Activated CD4-positive, alpha-beta T cell treated with anti-CD3 and anti-CD28 coated beads, Interleukin-2, amount 50 U/mL, for 48 hours (primary cell): ENCODE measurements at places on chromosomes 4 and X.

DNA sequence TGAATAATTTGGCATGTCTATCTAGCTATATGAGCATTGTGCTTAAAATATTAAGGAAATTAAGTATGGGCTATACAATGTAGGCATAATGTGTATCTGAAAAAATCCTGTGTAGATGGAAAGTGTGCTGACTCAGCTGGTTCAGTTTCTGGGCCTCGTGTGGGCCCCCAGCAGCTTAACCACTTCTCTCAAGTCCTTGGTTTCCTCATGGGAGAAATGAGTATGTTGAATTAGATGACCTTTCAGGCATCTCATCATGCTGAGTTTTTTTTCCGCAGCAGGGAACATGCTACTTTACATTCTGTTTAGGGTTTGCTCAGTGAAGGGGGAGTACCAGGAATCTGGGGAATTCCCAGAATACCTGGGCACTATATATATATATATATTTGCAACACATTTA lies 30.5 kb downstream of the RHOH start:
- peak; percentile 61 for DNase-seq

DNA sequence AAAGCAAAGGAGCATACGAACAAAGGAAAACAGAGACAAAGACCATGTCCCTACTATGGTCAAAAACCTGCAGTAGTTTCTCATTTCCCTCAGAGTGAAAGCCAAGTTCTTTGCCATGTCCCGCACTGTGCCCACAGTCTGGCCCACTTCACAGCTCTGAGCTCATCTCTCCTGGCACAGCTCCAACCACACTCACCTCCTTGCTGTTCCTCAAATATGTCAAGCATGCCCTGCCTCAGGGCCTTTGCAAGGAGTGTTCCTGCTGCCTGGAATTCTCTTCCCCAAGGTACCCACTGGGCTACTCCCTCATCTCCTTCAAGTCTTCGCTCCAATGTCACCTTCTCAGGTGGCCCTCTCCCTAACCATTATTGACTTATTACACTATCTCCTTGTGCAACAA lies 72.1 kb downstream of the COX18 start:
- no peak for DNase-seq

- no peak for DNase-seq
Measured at GRCh38 chr4:132592340-132592739, 556.8 kb upstream of the PCDH10 start.

DNA sequence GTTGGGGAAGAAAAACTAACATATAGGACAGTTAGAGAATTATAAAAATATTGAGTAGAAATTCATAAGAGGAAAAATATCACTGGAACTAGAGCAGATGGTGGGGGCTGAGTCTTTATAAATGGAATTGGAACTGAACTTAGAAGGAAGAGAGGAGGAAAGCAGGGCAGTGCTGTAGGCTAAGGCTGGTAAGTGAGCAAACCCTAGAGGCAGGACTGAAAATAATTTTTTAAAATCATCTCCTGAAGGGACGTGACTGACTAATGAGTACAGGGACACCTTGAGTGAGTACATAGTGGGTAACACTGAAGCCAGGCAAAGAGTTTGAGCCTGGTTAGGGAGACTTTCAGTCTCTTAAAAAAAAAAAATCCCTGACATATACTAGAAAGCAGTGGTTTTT lies 63.3 kb downstream of the GALNT7 start:
- no peak for DNase-seq

DNA sequence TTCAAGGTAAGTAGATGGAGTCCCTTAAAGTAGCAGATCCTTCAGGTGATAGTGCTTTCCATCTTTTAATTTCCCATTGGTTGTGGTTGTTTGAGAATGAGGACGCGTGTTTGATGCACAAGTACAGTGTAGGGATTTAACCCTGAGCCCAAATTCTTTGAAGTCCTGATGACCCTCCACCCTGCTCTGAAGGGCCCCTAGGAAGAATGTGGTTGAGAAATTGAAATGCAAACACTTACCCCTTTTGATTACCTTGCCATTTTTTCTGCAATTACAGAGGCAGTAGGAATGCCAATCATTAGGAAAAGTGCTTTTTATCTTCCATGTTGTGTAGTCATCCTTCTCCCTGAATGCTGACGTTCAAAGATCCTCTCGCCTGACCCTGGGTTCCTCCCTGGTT lies 112.4 kb downstream of the ZNF518B start:
- no peak for DNase-seq

DNA sequence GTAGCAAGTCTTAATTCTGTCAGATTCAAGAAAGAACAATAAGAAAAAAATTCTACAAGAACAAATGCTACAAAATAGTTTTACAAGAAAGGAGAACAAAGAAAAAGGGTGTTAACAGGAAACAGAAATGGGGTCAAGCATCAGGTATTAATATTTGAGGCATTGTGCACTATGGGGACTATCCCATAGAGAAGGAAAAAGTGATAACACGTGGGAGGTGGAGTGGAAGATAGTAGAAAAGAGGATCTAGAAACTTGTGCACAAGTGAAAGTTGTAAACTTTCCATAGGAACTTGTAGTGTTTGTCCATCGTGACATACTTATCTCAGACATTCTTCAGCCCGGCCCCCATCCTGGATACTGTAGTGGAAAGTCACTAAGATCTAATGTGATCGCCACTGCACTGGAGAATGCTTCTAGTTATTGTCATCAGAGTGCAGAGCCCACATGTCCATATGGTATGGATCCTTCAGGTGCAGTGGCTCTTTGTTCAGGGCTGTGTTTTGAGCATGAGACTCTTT lies 15.4 kb upstream of the NFXL1 start:
- no peak for DNase-seq

DNA sequence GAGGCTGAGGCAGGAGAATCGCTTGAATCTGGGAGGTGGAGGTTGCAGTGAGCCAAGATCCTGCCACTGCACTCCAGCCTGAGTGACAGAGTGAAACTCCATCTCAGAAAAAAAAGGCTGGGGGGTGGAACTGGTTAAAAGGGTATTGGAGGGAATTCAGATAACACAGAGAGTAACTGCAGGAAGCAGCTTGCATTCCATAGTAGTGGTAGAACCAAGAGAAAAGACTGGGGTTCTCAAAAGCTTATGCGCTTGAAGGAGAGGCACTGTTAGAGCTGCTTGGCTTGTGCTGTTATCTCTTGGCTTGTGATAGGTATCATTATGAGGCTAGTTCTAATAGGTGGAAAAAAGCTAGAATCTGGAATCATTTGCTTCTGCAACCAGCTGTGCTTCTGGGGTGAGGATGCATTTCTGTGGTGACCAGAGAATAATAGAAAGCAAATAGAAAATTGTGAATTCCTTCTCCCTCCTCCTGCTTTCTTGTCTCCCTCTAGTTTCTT lies 91.2 kb upstream of the ELOVL6 start:
- DNase-seq: no peak

DNA sequence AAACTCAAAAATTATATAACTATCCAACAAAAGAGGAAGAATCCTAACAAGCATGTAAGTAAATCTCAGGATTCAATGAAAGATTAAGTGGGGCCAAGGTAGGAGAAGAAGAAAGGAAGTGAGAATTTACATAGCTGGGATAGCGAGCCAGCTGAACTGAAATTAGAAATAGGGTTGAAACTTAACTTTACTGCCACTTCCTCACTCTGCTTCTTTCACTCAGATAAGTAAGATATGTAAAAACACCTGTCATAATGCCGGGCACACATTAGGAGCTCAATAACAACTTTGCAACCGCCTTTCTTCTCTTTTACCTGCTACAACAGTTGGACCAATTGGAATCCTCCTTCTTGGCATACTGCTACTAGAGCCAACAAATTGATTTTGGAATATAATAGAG lies 129.4 kb downstream of the CNKSR2 start:
- no peak for DNase-seq

GRCh38 chrX:28889591-28890090 lies 302.4 kb downstream of the IL1RAPL1 start:
- DNase-seq: no peak

GRCh38 chr4:73648478-73648877 lies 28.2 kb upstream of the RASSF6 start:
- no peak for DNase-seq

GRCh38 chr4:161457311-161457710 lies 706.5 kb downstream of the FSTL5 start:
- DNase-seq: no peak

- no peak for DNase-seq
Measured at GRCh38 chr4:156223985-156224384, 270.3 kb upstream of the CTSO start.

GRCh38 chr4:4456816-4457578 lies 70.1 kb downstream of the NSG1 start:
- DNase-seq: no peak

GRCh38 chrX:107682256-107682655 lies 53.9 kb downstream of the PRPS1 start:
- DNase-seq: no peak

DNA sequence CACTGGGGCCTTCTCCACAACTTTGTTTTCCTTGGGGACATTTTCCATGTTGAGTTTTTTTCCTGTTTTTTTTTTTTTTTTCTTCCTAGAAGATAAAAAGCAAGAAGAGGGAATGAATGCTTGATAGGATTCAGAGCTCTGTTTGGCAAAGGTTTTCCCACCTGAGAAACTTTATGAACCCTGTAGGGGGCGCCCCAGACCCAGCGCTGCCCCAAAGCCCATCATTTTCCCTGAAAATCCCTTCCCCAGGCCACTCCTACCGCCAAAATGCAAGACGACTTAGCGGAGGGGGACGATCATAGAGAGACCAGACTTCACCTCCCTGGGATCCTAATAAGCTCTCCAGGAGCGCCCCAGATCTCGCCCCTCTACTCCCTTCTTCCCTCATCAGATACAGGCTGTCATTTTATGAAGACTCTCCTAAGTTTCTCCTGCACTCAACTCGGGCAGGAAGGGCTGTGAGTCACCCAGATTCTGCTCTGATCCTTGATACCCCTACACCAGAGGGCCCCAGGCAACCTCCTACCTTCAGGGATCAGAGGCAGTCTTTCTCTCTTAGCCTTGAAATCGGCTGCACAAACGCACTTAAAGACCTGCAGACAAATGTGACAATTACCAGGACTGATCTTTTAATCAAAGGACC lies 1.4 kb downstream of the BEX5 start:
- peak; percentile 2 for DNase-seq

- no peak for DNase-seq
Measured at GRCh38 chrX:136215559-136215958, 35.6 kb downstream of the MAP7D3 start.

GRCh38 chr4:182554736-182555135 lies 311.5 kb downstream of the TENM3 start:
- DNase-seq: no peak

GRCh38 chr4:21203416-21203815 lies 503.2 kb downstream of the PACRGL start:
- no peak for DNase-seq

DNA sequence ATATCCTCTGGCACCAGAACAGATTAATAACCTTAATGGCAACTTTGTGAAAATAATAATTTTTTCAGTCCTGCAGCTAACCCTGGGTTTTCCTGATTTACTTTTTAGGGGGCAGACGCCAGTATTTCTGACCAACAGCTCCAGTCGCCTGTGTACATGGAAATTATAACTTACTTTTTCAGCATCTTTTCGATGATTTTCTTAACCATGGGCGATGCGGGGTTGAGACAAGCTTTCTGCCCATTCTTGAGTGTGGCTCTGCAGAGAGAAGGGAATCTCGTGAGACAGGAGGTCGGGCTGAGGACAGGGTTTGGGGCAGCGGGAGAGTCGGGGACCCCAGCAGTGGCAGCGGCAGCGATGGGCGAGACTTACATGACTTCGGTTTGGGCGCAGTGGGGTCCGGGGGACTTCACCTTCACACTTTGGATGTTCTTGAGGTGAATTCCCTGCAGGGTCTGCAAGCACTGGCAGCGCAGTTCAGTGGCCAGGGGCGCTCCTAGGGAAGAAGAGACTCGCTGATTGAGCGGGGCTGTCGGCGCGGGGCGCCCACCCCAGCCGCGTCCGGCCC lies 484 bp downstream of the CXCL2 start:
- peak; percentile 0 for DNase-seq

- no peak for DNase-seq
Measured at GRCh38 chr4:65592089-65592488, 78.2 kb downstream of the EPHA5 start.

- DNase-seq: no peak
Measured at GRCh38 chr4:14478504-14478903, 523.8 kb upstream of the CPEB2 start.

DNA sequence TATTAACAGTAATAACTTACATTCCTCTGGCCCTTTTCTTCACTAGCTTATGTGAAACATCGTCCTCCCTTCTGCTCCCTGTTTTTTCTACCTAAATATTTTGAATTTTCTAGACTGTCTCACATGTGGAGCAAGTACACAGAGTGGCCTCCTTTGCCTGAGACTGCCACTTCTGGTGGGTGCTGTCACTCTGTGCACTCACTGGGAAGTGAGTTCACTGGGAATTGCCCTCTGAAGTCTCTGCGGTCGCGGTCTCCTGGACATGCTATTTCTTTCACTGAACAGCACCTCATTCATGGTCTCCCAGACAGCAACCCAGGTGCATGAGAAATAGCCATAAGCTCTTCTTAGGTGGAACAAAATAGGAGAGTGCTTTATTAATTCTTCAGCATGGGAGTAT lies 1179.7 kb upstream of the ADGRL3 start:
- DNase-seq: no peak

GRCh38 chrX:115958687-115959359 lies 211.7 kb upstream of the AGTR2 start:
- no peak for DNase-seq

DNA sequence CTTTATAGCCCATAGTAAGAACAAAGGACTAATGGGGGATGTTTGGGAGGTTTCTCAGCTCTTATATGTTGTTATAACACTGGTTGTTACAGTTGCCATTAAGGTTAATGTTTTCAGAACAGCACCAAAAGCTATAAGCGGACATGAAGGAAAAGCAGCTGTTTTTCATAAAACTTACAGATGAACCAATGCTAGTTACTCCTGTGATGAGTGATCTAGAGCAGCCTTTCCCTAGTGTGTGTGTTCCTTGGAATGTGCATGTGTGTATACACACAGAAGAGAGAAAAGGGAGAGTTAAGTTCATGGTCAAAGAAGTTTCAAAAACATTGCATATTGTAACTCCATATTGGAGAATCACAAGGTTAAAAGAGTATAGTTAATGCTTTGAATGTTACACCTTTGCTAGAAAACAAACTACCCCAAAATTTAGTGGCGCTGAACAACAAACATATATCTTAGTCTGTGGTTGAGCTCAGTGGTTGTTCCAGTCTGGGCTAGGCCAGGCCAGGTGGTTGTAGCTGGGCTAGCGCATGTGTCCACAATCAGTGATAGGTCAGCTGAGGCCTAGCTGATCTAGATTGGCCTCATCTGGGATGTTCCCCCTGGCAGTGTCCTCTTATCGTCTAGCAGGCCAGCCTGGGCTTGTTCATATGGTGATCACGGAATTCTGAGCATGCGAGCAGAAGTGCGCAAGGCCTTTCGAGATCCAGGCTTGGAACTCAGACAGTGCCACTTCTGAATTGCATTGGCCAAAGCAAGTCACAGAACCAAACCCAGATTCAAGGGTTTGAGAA lies 151.0 kb downstream of the NHS start:
- no peak for DNase-seq

DNA sequence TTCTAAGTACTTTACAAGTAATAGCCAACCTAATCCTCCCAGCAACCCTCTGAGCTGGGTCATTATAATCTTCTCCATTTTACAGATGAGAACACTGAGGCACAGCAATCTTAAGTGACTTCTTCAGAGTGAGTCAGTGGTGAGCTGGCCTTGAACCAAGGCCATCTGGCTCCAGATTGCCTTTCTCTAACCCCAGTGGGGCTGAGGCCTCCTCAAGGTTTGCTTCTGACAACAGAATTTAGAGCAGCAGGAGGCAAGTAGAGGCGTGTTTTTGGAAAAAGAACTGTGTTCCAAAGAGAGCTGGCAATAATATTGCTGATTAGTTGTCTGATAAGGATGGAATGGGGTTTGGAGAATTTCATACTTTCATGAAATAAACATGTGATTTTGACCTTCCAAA lies 41.2 kb downstream of the PIR start:
- DNase-seq: no peak

GRCh38 chr4:61293707-61294400 lies 93.7 kb downstream of the ADGRL3 start:
- no peak for DNase-seq
